Cardiac fibroblast (primary cell): ENCODE measurements at places on chromosomes 7 and 10.

DNA sequence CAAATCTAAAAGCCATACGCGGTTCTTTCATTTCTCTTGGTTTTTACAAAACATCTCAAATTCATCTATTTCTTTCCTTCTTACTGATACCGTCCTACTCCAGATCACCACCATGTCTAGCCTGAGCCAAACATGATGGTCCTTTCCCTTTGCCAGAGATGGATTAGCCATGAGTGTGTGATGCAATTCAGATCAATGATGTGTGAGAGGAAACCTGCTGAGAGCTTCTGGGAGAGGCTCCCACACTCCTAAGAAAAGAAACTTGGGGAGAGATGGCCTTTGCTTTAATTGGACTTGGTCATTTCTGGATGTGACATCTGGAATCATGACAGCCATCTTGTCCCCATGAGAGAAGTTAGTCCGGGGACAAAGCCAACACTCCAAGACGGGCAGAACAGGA lies 367.2 kb downstream of the FGFR2 start:
- DNase-seq, result no peak

GRCh38 chr7:51732951-51733350 lies 416.3 kb upstream of the COBL start:
- no peak for DNase-seq

DNA sequence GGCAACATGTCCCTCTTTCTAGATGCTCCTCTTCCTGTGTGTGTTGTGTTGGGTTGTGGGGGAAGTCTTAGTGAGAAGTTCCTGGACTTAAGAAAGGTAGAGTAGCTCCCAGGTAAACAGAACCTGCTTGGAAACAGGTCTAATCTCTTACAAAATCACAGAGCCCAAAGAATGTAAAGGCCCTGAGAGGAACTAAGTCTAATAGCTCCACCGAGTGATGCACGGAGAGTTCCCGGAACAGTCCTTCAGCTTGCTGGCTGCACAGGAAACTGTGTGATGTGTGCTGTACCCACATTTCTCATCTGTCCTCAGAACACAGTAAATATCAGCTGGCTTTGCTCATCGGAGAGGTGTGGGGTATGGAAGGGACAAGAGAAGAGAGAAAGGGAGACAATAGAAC lies 182.6 kb upstream of the LYZL1 start:
- no peak for DNase-seq

DNA sequence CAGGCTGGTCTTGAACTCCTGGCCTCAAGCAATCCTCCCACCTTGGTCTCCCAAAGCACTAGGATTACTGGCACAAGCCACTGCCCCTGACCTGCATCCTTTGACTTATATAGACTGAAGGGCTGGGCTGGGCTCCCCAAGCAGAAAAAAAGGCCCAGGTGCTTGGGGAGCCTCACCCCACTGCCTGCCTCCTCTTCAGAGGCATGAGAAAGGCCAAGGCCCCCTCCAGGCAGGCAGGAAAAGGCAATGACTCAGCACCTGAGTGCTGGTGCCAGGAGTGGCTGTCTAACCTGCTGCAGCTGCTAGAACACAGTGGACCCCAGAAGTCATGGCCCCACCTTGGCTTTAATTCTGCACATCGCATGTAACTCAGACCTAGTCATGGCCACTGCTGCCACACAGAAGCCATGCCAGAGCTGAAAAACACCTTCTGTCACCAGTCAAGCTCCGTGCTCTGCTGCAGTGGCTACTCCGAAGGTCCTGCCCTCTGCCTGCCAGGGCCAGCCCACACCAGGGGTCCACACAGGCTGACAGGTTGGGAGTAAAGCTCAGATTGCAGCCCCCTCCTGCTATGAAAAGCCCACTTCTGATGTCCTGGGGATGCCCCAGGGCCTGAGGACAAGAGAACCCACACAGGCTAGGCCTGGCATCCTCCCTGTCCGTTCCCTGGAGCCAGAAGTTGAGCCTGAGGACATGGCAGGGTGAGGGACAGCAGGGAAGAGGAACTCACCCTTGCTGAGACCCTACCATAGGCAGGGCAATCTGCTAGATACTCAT lies 48.5 kb downstream of the GRID1 start:
- no peak for DNase-seq

- DNase-seq, result no peak
Observed at GRCh38 chr7:15452670-15453069, 109.1 kb downstream of the AGMO start.

- no peak for DNase-seq
Observed at GRCh38 chr7:47181746-47182361, 400.1 kb downstream of the TNS3 start.

GRCh38 chr10:3782451-3783315 lies 2.3 kb downstream of the KLF6 start:
- peak; percentile 97 for DNase-seq

- peak; percentile 59 for DNase-seq
Observed at GRCh38 chr7:29839302-29839701, 33.0 kb downstream of the WIPF3 start.

DNA sequence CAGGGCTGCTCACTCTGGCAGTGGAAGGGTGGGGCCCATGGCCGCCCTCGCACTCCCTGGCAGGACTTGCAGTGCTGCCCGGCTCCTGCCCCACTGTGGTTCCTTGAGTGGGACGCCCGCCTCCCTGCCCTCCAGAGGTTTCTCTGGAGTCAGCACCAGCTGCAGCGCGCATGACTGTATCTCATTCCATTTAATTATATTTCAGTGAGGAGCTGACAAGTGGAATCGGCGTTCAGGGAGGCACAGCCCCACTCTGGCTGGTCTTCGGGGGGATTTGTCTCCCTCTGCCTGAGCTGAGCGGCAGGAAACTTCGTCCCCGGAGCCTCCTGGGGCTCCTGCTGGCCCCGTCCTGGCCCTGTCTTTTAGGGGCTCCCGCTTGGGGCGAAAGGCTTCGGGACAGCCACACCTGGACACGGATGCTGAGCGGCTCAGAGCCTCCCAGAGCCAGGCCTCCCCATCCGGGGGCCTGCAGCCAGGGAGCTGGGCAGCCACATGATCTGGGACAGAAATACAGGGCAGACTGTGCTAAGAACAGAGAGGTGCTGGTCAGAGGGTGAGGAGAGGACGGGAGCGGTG lies 75.3 kb upstream of the NKX6-2 start:
- DNase-seq, result no peak

GRCh38 chr10:79390551-79391229 lies 43.4 kb downstream of the PPIF start:
- DNase-seq, result no peak

GRCh38 chr10:126977216-126977615 lies 72.0 kb downstream of the DOCK1 start:
- DNase-seq, result no peak

GRCh38 chr10:48623607-48624132 lies 18.8 kb upstream of the ARHGAP22 start:
- peak; percentile 43 for DNase-seq

- DNase-seq, result no peak
Observed at GRCh38 chr10:8688881-8689280, 634.4 kb downstream of the GATA3 start.

GRCh38 chr10:28241741-28242399 lies 61.0 kb downstream of the MPP7 start:
- DNase-seq, result peak; percentile 71

DNA sequence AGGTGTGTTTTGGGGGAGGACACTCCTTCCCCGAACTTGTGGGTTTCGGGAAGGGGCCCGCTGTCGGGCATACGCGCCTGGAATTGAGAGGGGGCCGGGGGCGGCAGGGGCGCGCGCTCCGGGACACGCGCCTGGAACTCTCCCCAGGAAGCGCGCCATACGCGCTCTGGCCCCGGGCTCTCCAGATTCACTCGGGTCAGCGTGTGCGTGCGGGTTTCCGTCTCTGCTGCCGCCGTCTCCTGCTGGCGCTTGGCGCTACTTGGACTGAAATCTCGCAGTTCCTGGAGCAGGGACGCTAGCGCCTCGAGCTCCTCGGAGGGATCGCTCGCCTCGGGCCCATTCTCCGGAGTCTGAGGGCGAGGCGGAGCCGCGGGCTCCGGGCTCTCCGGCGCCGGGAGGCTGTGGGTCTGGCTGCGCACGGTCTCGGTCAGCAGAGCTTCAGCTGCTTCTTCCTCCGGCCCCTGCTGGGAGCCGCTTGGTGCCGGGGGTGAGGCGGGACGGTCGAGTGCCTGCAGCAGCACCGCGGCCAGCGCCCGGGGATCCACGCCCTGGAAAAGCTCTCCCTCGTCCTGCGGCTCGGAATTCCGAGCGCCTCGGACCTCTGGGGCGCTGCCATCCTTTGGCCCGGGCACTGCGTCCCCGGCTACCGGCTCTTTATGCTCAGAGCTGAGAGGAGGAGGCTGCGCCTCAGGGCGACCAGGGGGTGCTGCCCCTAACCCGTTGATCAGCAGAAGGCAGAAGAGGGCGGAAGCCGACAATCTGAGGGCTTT lies 1.1 kb downstream of the VGF start:
- DNase-seq, result peak; percentile 72
